CD8-positive, alpha-beta memory T cell (primary cell): ENCODE measurements at places on chromosomes 13 and 19. TPM values are rescaled to one million over a fixed set of nuclear protein-coding genes. Genes with fewer than 3 reads are reported as not detected.

- H3K4me1 ChIP-seq, result peaks cover 24% of the 10 kb centered on the region
- H3K4me3 ChIP-seq, result no peak overlapping the region
- DNase-seq, result no peak
- no peak overlapping the region for H3K27ac ChIP-seq
Observed at GRCh38 chr13:50322006-50322405, 306.8 kb downstream of the KCNRG start.

- H3K27me3 ChIP-seq, result no peaks in the 10 kb centered on the region
- H3K27ac ChIP-seq, result no peak overlapping the region
- H3K4me3 ChIP-seq, result no peak overlapping the region
- no peaks in the 10 kb centered on the region for H3K36me3 ChIP-seq
Observed at GRCh38 chr13:36875431-36875830, 44.6 kb downstream of the SMAD9 start.

DNA sequence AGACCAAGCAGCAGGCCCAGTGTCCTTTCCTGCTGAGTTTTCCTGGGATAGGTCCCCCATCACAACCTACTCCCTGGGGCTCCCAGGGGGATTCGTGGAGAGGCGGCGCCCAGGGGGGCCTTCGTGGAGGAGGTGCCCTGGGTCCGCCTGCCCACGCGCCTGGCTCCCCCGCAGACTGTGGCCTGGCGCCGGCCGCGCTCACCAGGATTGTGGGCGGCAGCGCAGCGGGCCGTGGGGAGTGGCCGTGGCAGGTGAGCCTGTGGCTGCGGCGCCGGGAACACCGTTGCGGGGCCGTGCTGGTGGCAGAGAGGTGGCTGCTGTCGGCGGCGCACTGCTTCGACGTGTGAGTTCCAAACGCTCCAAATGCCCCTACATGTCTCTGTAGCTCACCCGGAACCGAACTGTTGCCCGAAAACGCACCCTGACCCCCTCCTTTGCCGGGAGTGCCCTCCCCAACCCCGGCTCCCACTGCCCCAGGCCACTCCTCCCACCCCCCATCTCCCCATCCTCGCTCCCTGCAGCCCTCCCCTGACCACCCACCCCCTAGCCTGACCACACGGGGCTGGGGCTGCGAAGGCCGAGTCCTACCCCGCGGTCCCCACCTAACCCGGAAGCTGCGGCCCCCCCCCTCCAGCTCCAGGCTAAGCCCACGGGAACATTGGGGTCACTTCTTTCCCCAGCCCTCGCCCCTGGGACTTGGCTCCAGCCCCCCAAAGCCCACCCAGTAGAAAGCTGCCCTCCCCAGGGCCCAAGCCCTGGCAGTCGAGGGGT, 3.3 kb downstream of the TIMM13 start:
- DNase-seq, result no peak
- no peak overlapping the region for H3K4me3 ChIP-seq
- no peak overlapping the region for H3K27ac ChIP-seq
- H3K27me3 ChIP-seq, result no peaks in the 10 kb centered on the region

- no peak overlapping the region for H3K4me3 ChIP-seq
- H3K27me3 ChIP-seq, result peaks cover 8% of the 10 kb centered on the region
Observed at GRCh38 chr13:20945952-20946383, 43.4 kb upstream of the XPO4 start.

Gene METTL21C
- total RNA-seq, result not detected

Gene JAK3
- total RNA-seq, result 125 TPM

Gene ZNF728
- total RNA-seq, result not detected
